Uterus (tissue), 4 donors: ENCODE measurements at places on chromosomes 16 and 17. TPM values are rescaled to one million over a fixed set of nuclear protein-coding genes. Genes with fewer than 3 reads are reported as not detected.

DNA sequence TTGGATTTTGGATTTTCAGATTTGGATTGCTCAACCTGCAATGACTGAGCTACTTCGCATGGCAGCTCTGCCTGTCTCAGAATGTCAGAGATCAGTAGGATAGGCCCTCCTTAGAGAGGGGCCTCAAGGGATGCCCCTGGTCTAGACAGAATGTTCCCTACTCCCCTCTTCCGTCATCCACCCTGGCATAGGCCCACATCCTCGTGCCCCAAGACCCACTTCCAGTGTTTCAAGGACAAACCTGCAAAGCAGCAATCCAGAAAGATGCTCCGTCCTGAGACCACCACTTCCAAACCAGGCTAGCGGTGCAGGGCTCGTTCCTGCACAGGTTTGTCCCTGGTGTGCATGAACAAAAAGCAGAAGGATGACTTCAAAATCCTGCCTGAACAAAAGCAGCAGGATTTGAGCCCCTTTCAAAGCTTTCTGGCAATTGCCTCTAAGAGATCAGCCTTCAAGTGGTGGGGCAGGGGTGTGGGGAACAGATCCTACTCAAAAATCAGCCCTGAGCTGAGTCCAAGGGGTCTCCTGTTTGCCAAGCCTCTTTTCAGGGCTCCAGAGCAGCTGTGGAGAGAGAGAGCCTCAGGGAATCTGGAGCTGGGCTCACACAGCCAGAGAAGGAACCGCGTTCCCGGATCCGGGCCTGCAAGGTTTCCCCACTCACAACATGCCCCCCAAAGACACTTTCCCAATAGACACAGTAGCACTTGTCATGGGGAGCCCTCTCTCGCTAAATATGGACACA lies 121.1 kb downstream of the SOCS1 start:
- H3K27ac ChIP-seq = no peak overlapping the region
- H3K4me3 ChIP-seq = no peak overlapping the region
- no peaks in the 10 kb centered on the region for H3K4me1 ChIP-seq

- H3K27me3 ChIP-seq = no peaks in the 10 kb centered on the region
- H3K27ac ChIP-seq = peak overlapping the region; percentile 99
- peaks cover 38% of the 10 kb centered on the region for H3K4me1 ChIP-seq
Measured at GRCh38 chr17:17835415-17836249, 1.2 kb downstream of the SREBF1 start.

SLFN14 gene
- not detected for total RNA-seq

DNA sequence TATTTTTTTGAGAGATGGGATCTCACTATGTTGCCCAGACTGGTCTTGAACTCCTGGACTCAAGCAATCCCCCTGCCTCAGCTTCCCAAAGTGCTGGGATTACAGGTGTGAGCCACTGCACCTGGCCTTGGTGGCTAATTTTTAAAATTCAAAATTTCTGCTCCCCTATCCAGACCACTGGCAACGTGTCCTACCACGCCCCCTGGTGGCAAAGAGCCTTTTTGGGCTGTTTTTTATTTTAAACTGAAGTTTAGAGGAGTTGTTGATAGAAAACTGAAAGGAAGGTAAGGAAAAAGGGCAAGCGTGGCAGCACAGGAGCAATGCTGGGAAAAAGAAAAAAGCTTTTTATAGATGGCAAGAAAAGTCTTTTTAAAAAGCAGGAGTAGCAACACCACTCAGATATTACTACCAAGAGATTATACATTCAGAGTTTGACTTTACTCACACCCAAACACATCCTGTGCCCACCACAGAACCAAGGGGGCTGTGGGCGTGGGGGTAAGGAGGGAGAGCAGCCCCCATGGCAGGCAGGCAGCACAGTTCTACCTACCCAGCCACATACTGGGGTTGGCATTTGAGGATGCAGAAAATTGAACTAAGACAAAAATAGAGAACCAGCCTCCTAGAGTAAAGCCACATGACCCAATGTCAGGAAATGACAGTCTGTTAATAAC lies 4.2 kb upstream of the MXRA7 start:
- H3K27me3 ChIP-seq = no peaks in the 10 kb centered on the region
- H3K27ac ChIP-seq = peak overlapping the region; percentile 26
- peak; percentile 87 for DNase-seq
- no peaks in the 10 kb centered on the region for H3K4me1 ChIP-seq
- no peaks in the 10 kb centered on the region for H3K36me3 ChIP-seq
- H3K4me3 ChIP-seq = no peak overlapping the region

KRT222 gene
- total RNA-seq = not detected

DNA sequence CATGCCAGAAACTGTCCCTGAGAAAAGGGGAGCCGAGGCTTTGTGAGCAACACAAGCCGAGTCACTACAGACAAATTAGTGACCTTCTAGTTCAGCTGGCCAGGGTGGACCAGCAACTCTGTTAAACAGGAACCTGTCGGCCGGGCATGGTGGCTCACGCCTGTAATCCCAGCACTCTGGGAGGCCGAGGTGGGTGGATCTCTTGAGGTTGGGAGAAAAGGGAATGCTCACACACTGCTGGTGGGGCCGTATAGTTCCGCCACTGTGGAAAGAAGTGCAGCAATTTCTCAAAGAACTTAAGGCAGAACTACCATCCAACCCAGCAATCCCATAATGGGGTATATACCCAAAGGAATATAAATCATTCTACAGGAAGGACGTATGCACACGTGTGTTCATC lies 67.8 kb downstream of the C16orf95 start:
- H3K27ac ChIP-seq = no peak overlapping the region
- no peak for DNase-seq
- no peaks in the 10 kb centered on the region for H3K36me3 ChIP-seq

DNA sequence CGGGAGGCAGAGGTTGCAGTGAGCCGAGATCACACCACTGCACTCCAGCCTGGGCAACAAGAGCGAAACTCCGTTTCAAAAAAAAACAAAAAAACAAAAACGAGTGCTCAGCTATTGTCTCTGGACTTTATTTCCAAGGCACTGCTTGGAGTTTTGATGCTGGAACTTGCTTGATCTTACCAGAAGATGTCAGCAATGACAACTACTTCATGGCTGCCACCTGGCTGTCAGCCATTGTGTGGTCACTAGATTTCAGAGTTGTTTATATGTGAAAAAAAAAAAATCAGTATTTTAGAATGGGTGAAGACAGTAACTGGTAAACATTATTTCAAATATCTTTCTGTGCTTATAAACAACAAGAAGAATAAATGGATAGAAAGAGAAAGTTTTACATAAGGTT lies 26.3 kb upstream of the OR4D1 start:
- no peaks in the 10 kb centered on the region for H3K36me3 ChIP-seq
- no peak overlapping the region for H3K27ac ChIP-seq
- H3K4me3 ChIP-seq = no peak overlapping the region
- H3K27me3 ChIP-seq = peaks cover 5% of the 10 kb centered on the region
- H3K4me1 ChIP-seq = no peaks in the 10 kb centered on the region
- DNase-seq = no peak

MPP2 gene
- 13.7 TPM for total RNA-seq

EPX gene
- total RNA-seq = not detected

SGCA gene
- 119 TPM for total RNA-seq

GRCh38 chr16:81823111-81823510 lies 44.0 kb downstream of the PLCG2 start:
- no peaks in the 10 kb centered on the region for H3K36me3 ChIP-seq
- H3K4me1 ChIP-seq = no peaks in the 10 kb centered on the region
- peak overlapping the region; percentile 10 for H3K27ac ChIP-seq
- no peak overlapping the region for H3K4me3 ChIP-seq
- H3K27me3 ChIP-seq = no peaks in the 10 kb centered on the region

- no peak for DNase-seq
- no peaks in the 10 kb centered on the region for H3K4me1 ChIP-seq
- H3K36me3 ChIP-seq = no peaks in the 10 kb centered on the region
- H3K27ac ChIP-seq = no peak overlapping the region
- peaks cover 9% of the 10 kb centered on the region for H3K27me3 ChIP-seq
- no peak overlapping the region for H3K4me3 ChIP-seq
Measured at GRCh38 chr17:49882434-49882833, 34.6 kb upstream of the TAC4 start.

DNA sequence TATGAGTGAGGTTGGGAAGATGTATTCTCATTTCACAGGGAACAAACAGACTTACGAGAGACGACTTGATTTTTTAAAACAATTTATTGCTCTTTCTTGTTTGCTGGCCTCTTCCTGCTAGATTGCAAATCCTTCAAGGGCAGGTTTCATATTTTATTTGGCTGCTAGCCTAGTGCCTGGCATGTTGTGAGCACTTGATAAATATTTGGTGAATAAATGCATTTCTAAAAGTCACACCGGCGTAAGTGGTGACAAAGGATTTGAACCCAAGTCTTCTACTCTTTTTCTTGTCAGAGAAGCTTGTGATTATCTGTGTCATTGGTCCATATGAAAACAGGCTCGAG lies 1.4 kb downstream of the WWP2 start:
- no peaks in the 10 kb centered on the region for H3K27me3 ChIP-seq
- no peaks in the 10 kb centered on the region for H3K36me3 ChIP-seq
- H3K27ac ChIP-seq = peak overlapping the region; percentile 91
- H3K4me1 ChIP-seq = peaks cover 8% of the 10 kb centered on the region

KRTAP9-4 gene
- not detected for total RNA-seq

- H3K4me1 ChIP-seq = no peaks in the 10 kb centered on the region
- DNase-seq = no peak
Measured at GRCh38 chr16:69542974-69543373, 22.8 kb upstream of the NFAT5 start.

GRCh38 chr16:66696669-66697630 lies at the start of gene CMTM4:
Gene CMTM4 (minus strand): TSS chr16:66696743. CDS start chr16:66696525, 218 bp downstream.
- peak within 1 kb of the TSS; percentile 91 for H3K27ac ChIP-seq
- no peaks in the 10 kb centered on the region for H3K36me3 ChIP-seq
- peak; percentile 83 for DNase-seq
- peak within 1 kb of the TSS; percentile 93 for H3K4me3 ChIP-seq

DNA sequence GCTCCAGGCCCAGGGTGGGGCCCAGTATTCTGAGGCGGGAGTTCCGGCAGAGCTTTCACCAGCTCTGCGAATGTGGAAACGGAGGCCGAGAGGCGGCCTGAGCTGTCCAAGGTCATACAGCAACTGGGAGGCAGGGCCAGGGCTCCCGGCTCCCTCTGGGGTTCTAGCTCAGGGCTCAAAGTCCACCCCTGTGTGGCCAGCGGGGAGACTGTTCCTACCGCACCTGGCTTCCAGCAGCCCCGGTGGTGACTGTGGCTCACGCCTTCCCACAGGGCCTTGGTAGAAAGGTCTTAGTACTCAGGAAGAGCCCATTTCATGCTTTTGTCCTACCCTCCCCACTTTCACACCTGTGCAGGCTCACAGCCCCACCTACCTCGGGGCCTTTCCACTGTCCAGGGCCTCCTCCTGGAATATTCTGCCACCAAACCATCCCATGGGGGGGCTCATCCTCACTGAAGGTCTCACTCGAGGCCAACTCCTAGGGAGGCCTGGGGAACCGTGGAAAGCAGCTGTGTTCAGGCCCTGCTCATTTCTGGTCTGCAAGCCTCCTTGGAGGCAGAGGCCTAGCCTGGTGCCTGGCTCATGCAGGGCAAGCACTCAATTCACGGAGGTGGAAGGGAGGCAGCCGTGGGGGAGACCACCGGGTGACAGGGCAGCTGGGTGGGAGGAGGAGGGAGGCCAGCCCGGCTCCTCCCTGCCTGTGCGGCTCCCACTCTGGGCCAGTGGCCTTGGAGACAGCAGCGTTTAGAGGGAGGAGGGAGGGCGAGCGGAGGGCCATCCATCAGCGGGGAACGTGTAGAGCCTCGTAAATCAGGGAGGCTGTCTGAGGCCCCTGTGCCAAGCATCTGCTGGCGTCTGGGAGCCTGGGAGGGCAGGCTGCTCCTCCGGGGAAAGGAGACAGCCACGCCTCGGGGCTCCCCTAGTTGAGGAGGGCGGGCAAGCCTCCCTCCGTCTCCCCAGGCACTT lies 12.7 kb upstream of the DOC2B start:
- DNase-seq = no peak
- H3K4me1 ChIP-seq = no peaks in the 10 kb centered on the region
- no peak overlapping the region for H3K4me3 ChIP-seq
- H3K27me3 ChIP-seq = no peaks in the 10 kb centered on the region
- H3K36me3 ChIP-seq = no peaks in the 10 kb centered on the region
- H3K27ac ChIP-seq = no peak overlapping the region

DNA sequence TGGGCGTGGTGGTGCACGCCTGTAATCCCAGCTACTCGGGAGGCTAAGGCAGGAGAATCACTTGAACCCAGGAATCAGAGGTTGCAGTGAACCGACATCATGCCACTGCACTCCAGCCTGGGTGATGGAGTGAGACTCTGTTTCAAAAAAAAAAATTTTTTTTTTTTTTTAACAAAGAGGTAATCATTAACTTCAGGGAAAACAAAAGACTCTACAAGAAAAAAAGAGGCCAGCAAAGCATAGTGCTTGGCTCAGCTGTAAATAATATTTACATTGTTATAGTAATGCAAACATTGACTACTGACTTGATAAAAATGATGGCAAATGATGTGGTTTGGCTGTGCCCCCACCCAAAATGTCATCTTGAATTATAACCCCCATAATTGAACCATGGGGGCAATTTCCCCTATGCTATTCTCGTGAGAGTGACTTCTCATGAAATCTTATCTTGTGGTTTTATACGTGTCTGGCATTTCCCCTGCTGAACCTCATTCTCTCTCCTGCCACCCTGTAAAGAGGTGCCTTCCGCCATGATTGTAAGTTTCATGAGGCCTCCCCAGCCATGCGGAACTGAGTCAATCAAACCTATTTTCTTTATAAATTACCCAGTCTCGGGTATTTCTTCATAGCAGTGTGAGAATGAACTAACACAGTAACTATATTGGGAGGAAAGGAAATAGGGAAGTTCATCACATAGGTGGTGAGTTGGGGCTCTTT lies 12.7 kb upstream of the SSTR2 start:
- H3K4me3 ChIP-seq = no peak overlapping the region
- H3K36me3 ChIP-seq = no peaks in the 10 kb centered on the region
- no peaks in the 10 kb centered on the region for H3K4me1 ChIP-seq
- no peak overlapping the region for H3K27ac ChIP-seq
